Thoracic aorta (tissue), 2 donors: ENCODE measurements at places on chromosomes 2 and 18.

- H3K36me3 ChIP-seq = no peaks in the 10 kb centered on the region
- H3K27ac ChIP-seq = no peak overlapping the region
- no peak overlapping the region for H3K4me3 ChIP-seq
- no peak for DNase-seq
- H3K27me3 ChIP-seq = no peaks in the 10 kb centered on the region
- H3K4me1 ChIP-seq = no peaks in the 10 kb centered on the region
Observed at GRCh38 chr2:167940734-167941507, 306.5 kb downstream of the STK39 start.

DNA sequence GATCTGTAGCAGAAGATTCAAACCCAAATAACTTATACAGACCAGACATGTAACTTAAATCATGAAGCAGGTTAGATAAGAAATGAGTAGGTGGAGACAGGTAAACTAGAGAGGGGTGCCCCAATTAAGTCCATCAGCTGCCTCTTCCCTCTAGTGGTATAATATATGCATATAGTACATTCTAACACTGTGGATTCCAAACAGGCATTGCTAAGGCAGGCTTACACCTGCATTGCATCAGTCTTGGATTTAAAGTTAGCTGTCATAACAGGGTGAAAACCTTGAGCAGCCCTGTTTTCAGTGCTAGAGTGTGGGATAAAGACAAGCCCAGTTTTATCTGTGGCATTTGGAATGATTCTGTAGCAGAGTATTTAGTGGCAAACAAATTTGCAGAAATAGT, 63.4 kb downstream of the NYAP2 start:
- H3K27ac ChIP-seq = no peak overlapping the region
- H3K4me3 ChIP-seq = no peak overlapping the region
- H3K36me3 ChIP-seq = no peaks in the 10 kb centered on the region
- DNase-seq = no peak
- no peaks in the 10 kb centered on the region for H3K27me3 ChIP-seq

GRCh38 chr2:72927619-72928550, 10.6 kb downstream of the EMX1 start:
- no peak overlapping the region for H3K27ac ChIP-seq
- no peak for DNase-seq
- no peaks in the 10 kb centered on the region for H3K36me3 ChIP-seq
- H3K4me3 ChIP-seq = no peak overlapping the region
- peaks cover 11% of the 10 kb centered on the region for H3K27me3 ChIP-seq
- peaks cover 12% of the 10 kb centered on the region for H3K4me1 ChIP-seq

DNA sequence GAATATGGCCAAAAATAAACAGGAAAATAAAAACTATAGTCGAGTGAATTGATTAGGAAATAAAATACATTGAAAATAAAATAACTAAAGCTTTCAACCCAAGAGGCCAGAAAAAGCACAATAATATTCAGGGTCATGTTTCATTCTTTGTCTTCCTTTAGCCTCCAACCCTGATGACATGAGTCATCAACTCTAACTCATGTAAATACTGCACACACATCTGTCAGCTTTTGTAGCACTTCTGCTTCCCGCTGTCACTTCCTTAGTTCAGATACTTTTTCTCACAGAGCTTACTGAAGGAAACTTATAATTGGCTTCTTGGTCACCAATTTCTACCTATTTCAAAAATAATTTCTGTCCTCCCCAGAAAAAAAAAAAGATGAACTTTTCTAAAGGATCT, 112.8 kb downstream of the UPP2 start:
- no peak overlapping the region for H3K27ac ChIP-seq
- no peaks in the 10 kb centered on the region for H3K36me3 ChIP-seq
- H3K4me3 ChIP-seq = no peak overlapping the region
- no peak for DNase-seq
- H3K4me1 ChIP-seq = no peaks in the 10 kb centered on the region
- H3K27me3 ChIP-seq = no peaks in the 10 kb centered on the region

DNA sequence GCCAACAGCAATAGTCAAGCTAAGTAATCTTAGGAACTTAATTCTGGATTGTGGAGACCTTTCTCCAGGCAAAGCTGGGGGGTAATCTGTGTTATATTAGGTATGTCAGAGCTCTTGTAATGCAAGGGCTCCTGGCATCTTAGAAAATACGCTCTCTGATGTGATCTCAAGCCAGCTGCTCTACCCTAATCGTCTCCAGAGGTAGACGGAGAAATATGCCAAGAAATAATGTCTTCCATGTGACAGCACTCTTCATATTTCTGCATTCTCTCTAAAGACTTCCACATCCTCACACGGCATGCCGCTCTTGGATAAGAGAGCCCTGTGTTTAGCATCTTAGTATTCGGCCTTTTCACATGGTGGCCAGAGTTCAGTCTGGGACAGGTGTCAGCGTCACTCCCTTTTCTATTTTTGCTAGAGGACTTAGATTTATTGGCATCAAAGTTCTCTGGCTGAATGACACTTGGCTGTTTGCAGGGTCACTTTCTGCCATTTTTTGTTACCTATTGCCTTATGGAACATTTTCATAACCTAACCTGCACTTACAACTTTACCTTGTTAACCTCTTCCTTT, 25.2 kb downstream of the CAPN13 start:
- H3K36me3 ChIP-seq = no peaks in the 10 kb centered on the region
- DNase-seq = no peak
- H3K4me3 ChIP-seq = no peak overlapping the region
- H3K27ac ChIP-seq = no peak overlapping the region
- no peaks in the 10 kb centered on the region for H3K4me1 ChIP-seq
- no peaks in the 10 kb centered on the region for H3K27me3 ChIP-seq

DNA sequence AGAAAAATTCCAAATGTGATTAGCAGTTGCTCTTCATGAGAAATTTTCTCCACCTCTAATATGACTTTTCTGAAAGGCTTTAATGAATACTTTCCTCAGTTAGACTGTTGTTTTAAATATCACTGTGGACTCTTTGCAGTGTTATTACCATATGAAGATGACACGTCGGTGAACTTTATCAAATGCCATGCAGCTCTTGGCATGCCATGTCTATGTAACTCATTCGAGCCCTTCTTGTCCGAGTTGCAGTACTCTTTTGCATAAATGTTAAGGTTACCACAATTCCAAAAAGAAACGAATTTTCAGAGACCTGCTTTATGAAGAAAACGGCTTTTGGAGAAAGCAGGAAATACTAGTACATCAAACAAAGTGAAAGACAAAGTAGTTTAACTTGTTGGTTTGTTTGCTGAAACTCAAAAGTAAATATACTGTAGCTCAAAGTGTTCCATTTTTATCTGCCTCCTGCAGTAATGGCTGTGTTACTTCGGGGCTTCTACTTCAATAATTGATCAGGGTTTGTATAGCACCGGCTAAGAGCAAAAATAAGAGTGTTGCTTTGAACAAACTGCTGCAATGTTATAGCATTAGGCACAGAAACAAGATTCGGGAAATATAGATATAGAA, 204.1 kb downstream of the ARHGAP15 start:
- no peak for DNase-seq
- no peak overlapping the region for H3K4me3 ChIP-seq
- H3K27me3 ChIP-seq = no peaks in the 10 kb centered on the region
- no peak overlapping the region for H3K27ac ChIP-seq
- H3K36me3 ChIP-seq = no peaks in the 10 kb centered on the region
- no peaks in the 10 kb centered on the region for H3K4me1 ChIP-seq

GRCh38 chr2:25315316-25315680, 26.4 kb downstream of the DNMT3A start:
- H3K4me3 ChIP-seq = peak overlapping the region; percentile 20
- peaks cover 36% of the 10 kb centered on the region for H3K4me1 ChIP-seq
- peak overlapping the region; percentile 40 for H3K27ac ChIP-seq

GRCh38 chr18:48727681-48728080, 188.8 kb downstream of the CTIF start:
- H3K27ac ChIP-seq = peak overlapping the region; percentile 16
- peaks cover 22% of the 10 kb centered on the region for H3K4me1 ChIP-seq
- H3K27me3 ChIP-seq = no peaks in the 10 kb centered on the region
- H3K36me3 ChIP-seq = no peaks in the 10 kb centered on the region

- H3K36me3 ChIP-seq = peaks cover 7% of the 10 kb centered on the region
- no peaks in the 10 kb centered on the region for H3K27me3 ChIP-seq
- H3K27ac ChIP-seq = no peak overlapping the region
- no peak overlapping the region for H3K4me3 ChIP-seq
- no peaks in the 10 kb centered on the region for H3K4me1 ChIP-seq
Observed at GRCh38 chr2:36573165-36573564, 24.8 kb downstream of the FEZ2 start.

DNA sequence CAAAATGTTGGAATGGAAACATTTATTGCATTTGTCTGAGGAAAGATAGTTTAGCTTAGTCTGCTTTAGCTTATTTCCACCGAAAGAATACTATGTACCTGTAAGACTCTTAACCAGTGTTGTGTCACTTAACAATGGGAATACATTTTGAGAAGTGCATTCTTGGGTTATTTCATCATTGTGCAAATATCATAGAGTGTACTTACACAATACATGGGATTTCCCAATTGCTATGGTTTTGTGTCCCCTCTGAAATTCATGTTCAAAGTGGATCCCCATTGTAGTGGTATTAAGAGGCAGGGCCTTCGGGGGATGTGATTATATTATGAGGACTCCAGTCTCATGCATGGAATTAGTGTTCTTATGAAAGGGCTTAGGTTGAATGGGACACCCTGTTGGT, 249.4 kb upstream of the UBE2E3 start:
- H3K4me3 ChIP-seq = no peak overlapping the region
- H3K36me3 ChIP-seq = no peaks in the 10 kb centered on the region
- H3K4me1 ChIP-seq = no peaks in the 10 kb centered on the region

DNA sequence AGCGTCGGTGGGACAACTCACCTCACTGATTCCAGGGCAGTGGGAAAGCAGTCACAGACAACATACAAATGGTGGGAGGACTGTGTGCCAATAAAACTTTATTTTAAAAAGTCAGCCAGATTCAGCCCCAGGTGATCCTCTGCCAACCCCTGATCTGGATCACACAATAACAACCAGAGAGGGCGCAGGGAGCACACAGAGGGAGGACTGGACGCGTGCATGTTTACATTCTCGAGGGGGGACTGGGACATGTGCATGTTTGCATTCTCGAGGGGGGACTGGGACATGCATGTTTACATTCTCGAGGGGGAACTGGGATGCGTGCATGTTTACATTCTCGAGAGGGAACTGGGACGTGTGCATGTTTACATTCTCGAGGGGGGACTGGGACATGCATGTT, 209.5 kb downstream of the NDUFA10 start:
- no peak overlapping the region for H3K4me3 ChIP-seq
- H3K27me3 ChIP-seq = no peaks in the 10 kb centered on the region
- H3K27ac ChIP-seq = peak overlapping the region; percentile 89
- DNase-seq = no peak
- peaks cover 63% of the 10 kb centered on the region for H3K4me1 ChIP-seq
- no peaks in the 10 kb centered on the region for H3K36me3 ChIP-seq

DNA sequence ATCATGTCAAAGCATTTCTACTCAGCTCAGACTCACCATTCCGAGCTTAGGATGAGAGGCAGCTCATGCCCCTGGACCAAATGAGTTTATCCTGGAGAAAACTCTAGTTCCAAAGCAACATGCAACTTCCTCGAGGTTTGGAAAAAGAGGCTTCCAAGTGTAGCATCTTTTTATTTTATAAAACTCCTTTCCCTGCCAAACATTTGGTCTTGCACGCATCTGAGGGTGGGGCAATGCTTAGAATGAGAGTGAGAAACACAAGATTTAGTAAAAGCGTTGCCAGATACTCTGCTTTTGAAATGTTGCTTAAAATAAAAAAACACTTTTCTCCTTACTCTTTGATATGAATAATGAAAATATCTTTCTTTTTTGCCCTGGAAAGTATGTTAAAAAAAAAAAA, 151.5 kb downstream of the NCKAP5 start:
- no peak for DNase-seq
- no peak overlapping the region for H3K27ac ChIP-seq
- H3K4me1 ChIP-seq = no peaks in the 10 kb centered on the region
- H3K27me3 ChIP-seq = no peaks in the 10 kb centered on the region
- no peaks in the 10 kb centered on the region for H3K36me3 ChIP-seq
- no peak overlapping the region for H3K4me3 ChIP-seq

- H3K4me1 ChIP-seq = no peaks in the 10 kb centered on the region
- no peak for DNase-seq
- no peak overlapping the region for H3K27ac ChIP-seq
- H3K4me3 ChIP-seq = no peak overlapping the region
- H3K27me3 ChIP-seq = no peaks in the 10 kb centered on the region
- no peaks in the 10 kb centered on the region for H3K36me3 ChIP-seq
Observed at GRCh38 chr2:136492901-136493300, 272.4 kb upstream of the THSD7B start.

GRCh38 chr2:126916744-126917143, 18.1 kb downstream of the TEX51 start:
- no peak for DNase-seq
- no peak overlapping the region for H3K27ac ChIP-seq
- no peaks in the 10 kb centered on the region for H3K27me3 ChIP-seq

DNA sequence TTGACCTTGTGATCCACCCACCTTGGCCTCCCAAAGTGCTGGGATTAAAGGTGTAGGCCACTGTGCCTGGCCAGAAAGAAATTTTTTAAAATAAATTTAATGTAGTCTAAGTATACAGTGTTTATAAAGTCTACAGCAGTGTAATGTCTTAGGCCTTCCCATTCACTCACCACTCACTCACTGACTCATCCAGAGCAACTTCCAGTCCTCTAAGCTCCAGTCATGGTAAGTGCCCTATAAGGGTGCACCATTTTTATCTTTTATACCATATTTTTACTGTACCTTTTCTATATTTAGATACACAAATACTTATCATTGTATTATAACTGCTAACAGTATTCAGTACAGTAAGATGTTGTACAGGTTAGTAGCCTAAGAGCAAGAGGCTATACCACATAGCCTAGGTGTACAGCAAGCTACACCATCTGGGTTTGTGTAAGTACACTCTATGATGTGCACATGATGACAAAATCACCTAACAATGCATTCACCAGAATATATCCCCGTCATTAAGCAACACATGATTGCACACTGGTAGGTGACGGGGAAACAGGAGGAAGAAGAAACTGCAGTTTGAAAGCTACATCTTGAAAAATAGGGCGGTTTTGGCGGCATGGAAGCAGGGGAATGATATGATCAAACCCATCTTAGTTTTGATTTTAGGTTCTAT, 105.1 kb upstream of the ITGB6 start:
- H3K4me1 ChIP-seq = peaks cover 33% of the 10 kb centered on the region
- no peaks in the 10 kb centered on the region for H3K36me3 ChIP-seq
- DNase-seq = no peak
- no peak overlapping the region for H3K27ac ChIP-seq
- H3K4me3 ChIP-seq = no peak overlapping the region

DNA sequence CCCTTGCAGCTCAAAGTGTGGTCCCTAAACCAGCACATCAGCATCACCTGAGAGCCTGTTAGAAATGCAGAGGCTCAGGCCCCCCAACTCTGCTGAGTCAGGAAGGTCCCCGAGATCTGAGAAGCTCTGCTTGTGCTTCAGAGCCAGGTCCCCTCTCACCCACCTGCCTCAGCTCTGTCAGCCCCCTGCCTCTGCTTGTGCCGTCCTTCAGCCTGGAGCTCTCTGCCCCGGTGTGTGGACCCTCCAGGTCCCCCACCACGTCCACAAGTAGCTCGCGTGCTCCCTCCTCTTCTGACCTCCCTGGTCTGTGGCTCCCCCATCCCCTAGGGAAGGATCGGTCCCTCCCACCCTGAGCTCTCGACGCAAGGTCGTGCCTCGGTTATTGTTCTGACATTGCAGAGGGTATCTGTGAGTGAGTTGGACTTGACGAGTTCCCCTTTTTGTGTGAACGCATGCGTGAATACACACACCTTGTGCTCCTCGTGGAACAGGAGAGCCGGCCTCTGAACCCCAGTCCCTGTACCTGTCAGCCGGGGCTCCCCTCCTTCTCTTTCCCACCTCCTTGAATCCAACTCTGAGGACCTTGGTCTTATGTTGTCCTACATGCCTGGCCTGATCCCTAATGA, 75.5 kb upstream of the TAF1B start:
- H3K27me3 ChIP-seq = no peaks in the 10 kb centered on the region
